Spleen (tissue), 13 donors: ENCODE measurements at places on chromosomes 1 and 21. TPM values are rescaled to one million over a fixed set of nuclear protein-coding genes. Genes with fewer than 3 reads are reported as not detected.

- no peak overlapping the region for H3K4me3 ChIP-seq
- H3K27me3 ChIP-seq, result no peaks in the 10 kb centered on the region
- no peak overlapping the region for H3K27ac ChIP-seq
- peaks cover 42% of the 10 kb centered on the region for H3K4me1 ChIP-seq
Measured at GRCh38 chr1:74728736-74729135, 4.1 kb downstream of the CRYZ start.

DNA sequence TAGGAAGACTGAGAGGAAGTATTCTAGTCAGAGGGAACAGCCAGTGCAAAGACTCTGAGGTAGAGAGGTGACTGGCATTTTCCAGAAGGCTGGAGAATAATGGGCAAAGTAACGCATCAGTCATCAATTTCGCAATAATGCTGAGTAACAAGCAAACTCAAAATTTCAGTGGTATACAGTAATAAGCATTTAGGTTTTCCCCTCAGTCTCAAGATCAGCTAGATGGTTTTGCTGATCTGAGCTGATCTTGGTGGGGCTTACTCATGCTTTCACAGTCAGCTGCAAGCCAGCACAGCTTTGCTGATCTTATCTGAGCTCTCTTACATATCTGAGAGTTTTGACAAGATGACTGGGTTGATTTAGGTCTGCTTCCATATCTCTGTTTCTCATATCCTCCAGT is 108.7 kb downstream of the TSEN15 start:
- no peaks in the 10 kb centered on the region for H3K27me3 ChIP-seq
- H3K27ac ChIP-seq, result peak overlapping the region; percentile 73
- DNase-seq, result no peak
- no peaks in the 10 kb centered on the region for H3K4me1 ChIP-seq

DNA sequence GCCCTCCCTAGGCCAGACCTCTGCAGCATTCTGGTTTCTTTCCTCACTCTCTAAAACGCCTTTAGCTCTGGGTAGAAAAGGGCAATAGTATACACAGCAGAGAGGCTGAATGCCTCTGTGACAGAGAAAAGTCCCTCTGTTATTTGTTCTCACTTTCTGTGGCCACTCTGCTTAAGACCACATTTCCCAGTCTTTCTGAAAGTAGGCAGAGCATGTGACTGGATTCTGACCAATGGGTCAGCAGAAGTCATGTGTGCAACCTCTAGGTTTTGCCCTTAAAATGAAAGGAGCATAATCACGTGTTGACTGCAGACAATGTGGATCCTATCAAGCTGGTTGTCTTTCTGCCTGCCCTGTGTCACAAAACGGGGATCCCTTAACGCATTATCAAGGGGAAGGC is 79.7 kb upstream of the MARK1 start:
- no peak overlapping the region for H3K4me3 ChIP-seq
- no peaks in the 10 kb centered on the region for H3K36me3 ChIP-seq
- DNase-seq, result no peak
- H3K4me1 ChIP-seq, result no peaks in the 10 kb centered on the region
- H3K27me3 ChIP-seq, result no peaks in the 10 kb centered on the region

DNA sequence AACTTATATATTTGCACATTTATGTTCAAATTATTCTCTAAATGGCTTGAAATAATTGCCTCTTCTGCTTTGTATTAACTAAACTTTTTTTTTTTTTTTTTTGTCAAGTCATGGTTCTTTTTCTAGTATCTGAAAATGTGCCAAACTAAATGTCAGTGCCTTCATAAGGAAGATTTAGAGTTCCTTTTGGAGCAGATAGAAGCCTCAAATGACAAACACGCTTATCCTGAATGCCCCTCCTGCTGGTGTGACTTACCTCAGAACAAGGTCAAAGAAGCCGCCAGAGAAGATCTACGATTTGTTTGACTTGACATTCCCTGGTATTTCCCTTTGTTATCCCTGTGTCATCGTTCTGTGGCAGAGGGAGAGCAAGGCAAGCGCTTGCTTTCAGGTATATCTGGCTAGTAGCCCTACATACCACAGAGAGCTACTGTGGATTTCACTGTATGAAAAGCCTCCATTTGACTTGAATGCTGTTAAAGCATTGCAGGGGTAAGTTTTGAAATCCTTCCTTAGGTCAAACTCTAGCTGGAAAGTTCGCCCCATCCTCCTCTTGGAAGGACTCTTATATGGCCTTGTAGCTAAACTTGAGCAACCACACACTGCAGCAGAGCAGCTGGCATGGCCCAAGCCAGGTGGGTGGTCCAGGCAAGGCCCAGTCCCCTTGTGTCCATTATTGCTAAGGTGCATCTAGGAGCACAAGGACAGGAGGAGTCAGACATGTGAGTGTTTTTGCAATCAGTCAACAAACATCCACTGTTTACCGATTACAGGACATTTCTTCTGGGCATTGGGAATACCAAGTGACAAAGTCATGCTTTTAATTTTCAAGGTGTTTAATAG is 285.4 kb upstream of the USP25 start:
- peaks cover 24% of the 10 kb centered on the region for H3K4me1 ChIP-seq
- H3K27ac ChIP-seq, result peak overlapping the region; percentile 44
- H3K4me3 ChIP-seq, result no peak overlapping the region
- H3K36me3 ChIP-seq, result no peaks in the 10 kb centered on the region
- H3K27me3 ChIP-seq, result no peaks in the 10 kb centered on the region

DNA sequence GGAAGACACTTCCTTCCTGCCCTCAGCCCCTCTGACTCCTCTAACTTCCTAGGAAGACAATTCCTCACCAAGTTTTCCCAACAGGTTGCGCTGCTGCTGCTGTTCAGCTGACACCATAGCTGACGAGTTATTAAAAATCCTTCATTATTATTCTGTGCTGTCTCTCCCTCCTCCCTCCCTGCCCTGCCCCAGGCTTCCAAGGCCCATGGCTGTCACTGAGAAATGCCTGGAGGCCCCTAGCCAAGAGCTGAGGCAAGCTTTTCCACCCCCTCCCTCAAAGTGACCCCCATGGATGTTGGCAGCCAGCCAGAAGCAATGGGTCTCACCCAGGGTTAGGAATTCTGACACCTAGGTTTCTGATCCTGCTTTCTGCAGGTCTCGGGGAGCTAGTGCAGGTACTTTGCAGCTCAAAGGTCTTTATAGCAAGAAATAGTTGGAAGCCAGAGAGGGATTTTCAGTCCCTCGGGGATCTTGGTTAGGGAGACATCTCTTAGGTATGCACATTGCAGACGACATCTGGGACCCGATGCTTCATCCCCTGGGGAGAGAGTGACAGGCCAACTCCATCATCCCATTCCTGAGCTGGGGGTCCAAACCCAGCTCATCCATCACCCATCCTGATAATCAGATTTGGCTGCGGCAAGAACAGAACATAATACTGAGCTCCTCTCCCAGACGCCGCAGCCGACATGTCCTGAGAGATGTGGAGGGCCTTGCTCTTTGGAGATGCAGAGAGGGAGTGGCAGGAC is 65.0 kb downstream of the KIRREL1 start:
- peak; percentile 38 for DNase-seq
- H3K27me3 ChIP-seq, result no peaks in the 10 kb centered on the region
- no peak overlapping the region for H3K27ac ChIP-seq
- H3K4me3 ChIP-seq, result no peak overlapping the region

DNA sequence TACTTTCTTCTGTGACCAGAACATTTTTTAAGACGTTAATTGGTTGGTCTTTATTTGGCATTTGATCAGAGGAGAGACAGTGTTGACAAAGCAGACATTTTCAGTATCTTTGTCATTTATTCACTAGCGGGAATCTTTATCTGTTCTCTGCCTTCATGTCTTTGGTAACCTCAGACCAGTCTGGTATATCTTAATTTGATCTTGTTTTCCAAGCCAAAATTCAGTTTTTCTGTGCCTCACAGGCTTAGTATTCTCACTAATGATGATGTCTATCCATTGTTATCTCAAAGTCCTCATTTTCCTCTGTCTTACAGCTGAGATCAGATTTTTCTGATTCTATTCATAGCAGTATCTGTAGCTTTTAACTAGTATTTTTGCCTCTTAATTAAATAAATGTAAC is 158.7 kb downstream of the GPR52 start:
- no peak overlapping the region for H3K27ac ChIP-seq
- no peaks in the 10 kb centered on the region for H3K36me3 ChIP-seq
- H3K27me3 ChIP-seq, result no peaks in the 10 kb centered on the region
- no peak overlapping the region for H3K4me3 ChIP-seq

DNA sequence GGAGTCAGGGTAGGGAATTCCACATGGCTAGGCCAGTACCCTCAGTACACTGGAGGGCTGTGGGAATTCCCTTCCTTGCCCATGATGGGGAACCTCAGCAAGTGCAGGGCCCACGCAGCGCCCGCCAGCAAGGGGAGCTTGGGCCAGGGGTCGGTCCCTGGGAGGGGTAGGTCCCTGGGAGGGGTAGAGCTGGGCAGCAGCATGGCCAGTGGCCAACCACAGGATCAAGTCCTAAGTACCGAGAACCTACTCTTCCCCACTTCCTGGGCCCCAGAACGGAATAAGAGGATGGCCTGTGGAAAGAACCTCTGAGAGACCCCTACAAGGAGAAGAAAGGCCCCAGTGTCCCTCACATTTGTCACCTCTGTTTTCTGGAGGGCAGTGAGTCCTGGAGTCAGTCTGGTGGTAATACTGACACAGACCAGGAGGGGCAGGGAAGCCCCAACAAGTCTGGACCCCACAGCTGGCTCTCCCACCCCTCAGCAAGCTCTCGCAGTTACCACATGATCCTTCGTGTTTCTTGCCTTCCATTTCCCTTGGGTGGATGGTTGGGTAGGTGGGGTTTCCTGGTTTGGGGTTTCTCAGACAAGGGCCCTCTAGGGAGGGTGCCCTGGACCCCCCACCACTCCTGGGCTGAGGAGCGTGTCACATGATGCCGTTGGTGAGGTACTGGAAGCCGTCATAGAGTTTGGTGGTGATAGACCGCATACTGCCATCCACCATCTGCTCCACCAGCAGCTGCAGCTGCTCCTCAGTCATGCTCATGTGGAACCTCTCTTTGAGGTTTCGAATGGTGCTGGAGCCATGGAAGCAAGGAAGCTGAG is 10.3 kb downstream of the ZNF687 start:
- no peak for DNase-seq
- no peaks in the 10 kb centered on the region for H3K27me3 ChIP-seq
- peaks cover 100% of the 10 kb centered on the region for H3K36me3 ChIP-seq

The RUNX3 gene
- 17.3 TPM for polyA plus RNA-seq

The FAM163A gene
- 0.47 TPM for polyA plus RNA-seq

The GPR153 gene
- polyA plus RNA-seq, result 5.7 TPM
